Kidney (tissue), 22 donors: ENCODE measurements at places on chromosomes 6 and 20. TPM values are rescaled to one million over a fixed set of nuclear protein-coding genes. Genes with fewer than 3 reads are reported as not detected.

NRM gene
- 14.2 TPM for total RNA-seq

DNA sequence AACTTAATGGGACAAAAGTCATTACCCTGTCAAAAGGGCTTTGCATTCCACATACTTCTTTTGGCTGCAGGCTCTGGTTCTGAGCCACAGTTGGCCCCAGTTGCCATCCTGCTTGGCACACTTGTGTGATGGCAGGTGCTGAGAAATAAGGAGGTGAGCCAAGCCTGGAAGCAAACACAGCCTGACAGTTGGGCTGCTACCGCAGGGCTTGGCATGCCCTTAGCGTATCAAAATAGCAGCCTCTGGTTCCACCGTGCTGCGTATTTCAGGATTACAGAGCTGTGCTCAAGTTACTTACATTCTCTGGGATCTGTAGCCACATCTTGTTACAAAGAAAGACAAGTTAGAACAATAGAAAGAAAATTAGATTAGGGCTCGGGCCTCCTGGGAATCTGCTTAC, 11.1 kb downstream of the MTHFD1L start:
- DNase-seq, result no peak

- no peak for DNase-seq
Observed at GRCh38 chr20:34237942-34238341, 3.3 kb upstream of the ASIP start.

NKX2-4 gene
- not detected for total RNA-seq

- DNase-seq, result no peak
Observed at GRCh38 chr20:18466574-18466893, 296 bp downstream of the DZANK1 start.

GFOD1 gene
- total RNA-seq, result 14.6 TPM

SLC17A2 gene
- total RNA-seq, result 0.76 TPM

- DNase-seq, result no peak
Observed at GRCh38 chr20:19860737-19861136, 102.7 kb downstream of the RIN2 start.

DNA sequence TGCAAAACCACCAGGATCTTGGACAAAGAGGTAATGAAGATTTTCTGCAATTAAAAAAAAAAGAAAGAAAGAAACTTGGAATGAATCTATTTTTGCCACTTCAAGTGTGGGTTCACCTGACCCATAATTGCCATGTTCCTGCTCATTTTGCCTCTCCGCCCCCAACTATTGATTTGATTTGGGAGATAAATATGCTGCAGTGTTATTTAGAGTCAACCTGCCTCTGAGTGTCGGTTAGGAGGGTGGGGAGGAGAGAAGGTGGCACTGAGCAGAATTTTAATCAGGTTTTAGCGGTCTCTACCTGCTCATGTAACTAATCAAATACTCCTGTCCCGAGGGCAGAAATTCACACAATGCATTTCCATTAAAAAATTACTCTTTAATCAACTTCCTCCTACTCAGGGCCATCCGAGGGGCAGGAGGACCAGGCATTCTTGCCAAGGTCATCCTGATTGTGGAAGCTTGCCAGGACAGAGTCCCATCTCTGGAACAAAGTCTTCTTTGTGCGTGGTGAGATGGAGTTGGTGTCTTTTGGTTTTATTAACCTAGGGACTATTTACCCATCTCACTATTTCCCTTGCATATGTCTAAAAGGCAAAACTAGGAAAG, 300.1 kb downstream of the CDH26 start:
- DNase-seq, result no peak

TMEM63B gene
- 27.3 TPM for total RNA-seq

- DNase-seq, result no peak
Observed at GRCh38 chr20:54488442-54488841, 13.0 kb downstream of the DOK5 start.

TREML1 gene
- 1.0 TPM for total RNA-seq

BHLHE23 gene
- total RNA-seq, result not detected

PREX1 gene
- total RNA-seq, result 38.2 TPM

GRCh38 chr20:23143986-23144690, 58.0 kb upstream of the CD93 start:
- DNase-seq, result no peak

DNA sequence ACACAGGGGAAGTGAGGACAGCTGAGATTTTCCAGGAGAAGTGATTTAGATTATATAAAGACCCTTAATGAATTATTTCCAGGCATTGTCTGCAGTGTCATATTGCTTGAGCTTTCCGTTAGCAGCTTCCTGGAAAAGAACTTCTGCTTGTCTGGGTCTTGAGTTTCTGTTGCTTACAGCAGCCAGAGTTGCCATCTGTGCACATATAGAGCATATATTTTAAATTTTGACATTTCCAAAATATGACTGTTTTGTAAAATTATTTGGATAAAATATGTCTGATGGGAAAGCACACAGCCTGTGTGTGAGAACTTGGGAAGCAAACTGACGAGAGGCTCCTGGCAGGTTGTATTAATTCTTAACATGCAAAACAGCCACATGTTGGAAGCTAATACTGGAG, 21.0 kb upstream of the NKX2-2 start:
- DNase-seq, result no peak

ZKSCAN8 gene
- 26.4 TPM for total RNA-seq

GRCh38 chr6:2108700-2109306, 136.6 kb downstream of the GMDS start:
- peak; percentile 73 for DNase-seq

GRCh38 chr20:1328680-1329330, at the start of gene SDCBP2:
SDCBP2 (minus strand) TSS chr20:1329139; CDS start chr20:1320416, 8,723 bp downstream.
- no peak for DNase-seq

DNA sequence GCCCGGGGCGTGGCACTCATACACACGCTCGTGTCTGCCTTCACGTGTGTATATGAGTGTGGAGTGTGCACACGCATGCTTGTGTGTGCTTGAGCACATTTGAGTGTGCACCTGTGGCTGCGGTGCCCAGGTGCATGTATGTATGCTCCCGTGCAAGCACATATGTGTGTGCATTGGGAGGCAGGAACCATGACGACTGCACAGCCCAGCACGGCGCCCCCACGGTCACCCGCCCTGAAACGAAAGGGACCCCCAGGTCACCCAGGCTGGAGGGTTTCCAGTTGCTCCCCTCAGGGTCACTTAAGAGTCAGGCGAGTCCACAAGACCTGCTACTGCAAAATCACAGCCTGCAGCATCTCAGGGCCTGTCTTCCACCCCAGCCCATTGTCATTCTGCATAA, 94.7 kb downstream of the YTHDF1 start:
- DNase-seq, result no peak

DNA sequence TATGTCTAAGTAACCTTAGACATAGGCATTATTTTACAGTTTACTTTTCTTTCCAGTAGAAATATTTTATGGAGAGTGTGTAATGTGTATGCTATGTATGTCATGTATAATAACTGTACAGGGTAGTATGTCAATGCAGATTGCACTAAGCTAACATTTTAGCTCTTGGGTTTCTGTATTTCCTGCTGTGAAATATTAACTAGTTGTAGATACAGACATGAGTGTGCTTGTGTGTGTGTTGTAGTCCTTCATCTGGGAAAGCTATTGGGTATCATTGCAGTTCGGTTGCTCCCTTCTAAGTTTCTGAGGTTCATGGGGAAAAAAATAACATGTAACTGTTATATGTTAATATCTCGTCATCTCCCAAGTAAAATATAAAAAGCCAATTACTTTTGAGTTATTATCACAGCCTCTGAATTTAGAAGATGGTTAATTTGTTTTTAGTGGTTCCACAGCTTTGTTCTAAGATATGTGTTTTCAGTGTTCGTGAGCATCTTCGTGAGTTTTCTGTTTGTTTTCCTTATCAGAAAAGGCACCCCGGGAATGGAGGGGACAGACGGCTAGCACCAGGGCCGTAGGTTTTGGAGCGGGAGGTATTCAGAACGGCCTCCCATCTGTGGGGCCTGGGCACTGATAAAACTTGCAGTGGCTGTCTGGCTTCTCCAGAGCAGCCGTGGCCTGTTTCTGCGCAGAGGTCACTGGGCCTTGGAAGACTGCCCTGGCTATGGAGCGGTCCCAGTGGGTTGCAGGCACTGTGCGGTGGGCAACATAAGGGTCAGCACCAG, 215.0 kb downstream of the ARID1B start:
- DNase-seq, result no peak

OLIG3 gene
- total RNA-seq, result not detected

- DNase-seq, result no peak
Observed at GRCh38 chr20:33566781-33567603, 77.1 kb downstream of the CBFA2T2 start.

GRCh38 chr6:96704713-96705112, 132.6 kb downstream of the GPR63 start:
- no peak for DNase-seq

PSORS1C2 gene
- total RNA-seq, result not detected

GRCh38 chr20:37042986-37043972, 52.5 kb downstream of the RBL1 start:
- no peak for DNase-seq

- DNase-seq, result no peak
Observed at GRCh38 chr6:39824030-39824926, 32.1 kb downstream of the DAAM2 start.

DNA sequence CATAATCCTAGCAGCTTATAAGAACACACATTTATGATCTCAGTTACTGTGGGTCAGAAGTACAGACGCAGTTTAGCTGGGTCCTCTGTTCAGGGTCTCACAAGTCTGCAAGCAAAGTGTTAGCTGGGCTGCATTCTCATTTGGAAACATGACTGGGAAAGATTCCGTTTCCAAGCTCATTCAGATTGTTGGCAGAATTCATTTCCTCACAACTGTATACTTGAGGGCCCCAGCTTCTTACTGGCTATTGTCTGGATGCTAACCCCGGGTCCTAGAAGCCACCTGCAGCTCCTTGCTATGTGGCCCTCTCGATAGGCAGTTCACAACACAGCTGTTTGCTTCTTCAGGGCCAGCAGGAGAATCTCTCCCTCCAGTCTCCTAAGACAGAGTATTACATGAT, 13.1 kb downstream of the TCP11 start:
- no peak for DNase-seq

DNA sequence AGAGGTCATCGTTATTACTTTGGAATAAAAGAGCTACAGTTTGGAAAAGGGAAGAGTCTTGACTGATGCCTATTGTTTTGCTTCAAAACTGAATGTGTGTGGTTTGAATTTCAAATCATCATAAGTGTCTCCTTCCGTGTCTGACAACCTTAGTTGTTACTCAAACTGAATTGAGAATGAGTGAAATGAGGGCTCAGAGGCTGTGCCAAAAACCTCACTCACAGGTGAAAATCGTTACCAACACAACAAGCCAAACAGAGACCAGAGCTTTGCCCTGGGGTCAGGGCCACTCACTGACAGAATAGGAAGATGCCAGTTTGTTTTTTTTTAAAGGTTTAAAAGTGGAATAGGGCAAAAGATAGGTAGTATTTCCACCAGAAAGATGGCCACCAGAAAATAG, 15.2 kb upstream of the SIRT5 start:
- DNase-seq, result no peak

ZNF184 gene
- total RNA-seq, result 8.0 TPM

DNA sequence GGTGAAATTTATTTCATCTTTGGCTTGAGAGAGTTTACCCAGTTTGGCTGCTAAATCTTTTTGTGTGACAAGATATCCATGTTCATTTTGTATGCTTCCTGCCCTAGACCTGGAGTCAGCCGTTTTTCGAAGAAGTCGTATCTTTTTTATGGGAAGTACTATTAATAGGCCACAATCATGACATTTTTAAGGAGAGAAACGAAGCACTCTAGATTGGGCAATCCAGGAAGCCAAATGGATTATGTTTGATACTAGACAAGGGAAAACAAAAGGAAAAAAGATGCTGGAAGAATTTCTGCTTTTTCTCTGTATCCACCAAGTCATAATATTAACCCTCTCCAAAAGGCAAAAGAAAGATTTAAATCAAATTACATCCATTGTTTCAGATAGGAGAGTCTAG, 214.6 kb downstream of the HDGFL1 start:
- DNase-seq, result no peak

- no peak for DNase-seq
Observed at GRCh38 chr6:128208078-128208477, 307.2 kb upstream of the THEMIS start.

GRCh38 chr20:24109537-24109936, 121.0 kb upstream of the GGTLC1 start:
- no peak for DNase-seq

DNA sequence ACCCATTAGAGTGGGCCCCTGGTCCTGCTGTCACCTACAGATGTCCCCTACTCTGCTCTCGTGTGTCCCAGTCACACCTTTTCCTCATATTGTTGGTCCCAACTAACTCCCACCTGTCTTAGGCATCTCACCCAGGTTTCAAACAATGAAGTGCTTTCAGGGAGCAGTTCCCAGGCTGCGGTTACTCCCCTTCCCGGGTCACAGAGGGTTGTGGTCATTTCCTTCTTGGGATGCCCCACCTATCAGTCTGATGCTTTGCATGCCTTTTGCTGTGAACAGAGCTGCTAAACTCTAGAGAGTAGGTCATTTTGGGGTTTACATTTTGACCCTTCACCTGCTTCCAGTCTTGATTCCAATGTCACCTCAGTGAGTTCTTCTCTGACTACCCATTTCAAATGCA, 181.6 kb downstream of the CDC5L start:
- no peak for DNase-seq

SAMD5 gene
- 9.2 TPM for total RNA-seq

DNA sequence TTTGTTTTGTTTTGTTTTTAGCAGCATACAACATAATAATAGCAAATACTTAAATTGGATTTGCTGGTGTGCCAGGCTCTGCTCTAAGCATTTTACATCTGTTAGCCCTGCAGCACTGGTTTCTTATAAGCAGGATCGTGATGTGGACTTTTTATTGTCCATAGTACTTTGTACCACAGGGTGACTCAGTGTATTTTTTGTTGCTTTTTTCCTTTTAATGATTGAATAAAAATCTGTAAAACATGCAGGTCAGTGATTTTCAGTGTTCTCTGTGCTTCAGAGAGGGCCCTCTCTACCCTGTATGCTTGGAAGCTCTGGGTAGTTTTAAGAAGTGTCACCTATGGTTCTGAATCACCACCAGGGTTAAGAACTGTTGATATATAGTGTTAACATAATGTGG, 4.0 kb downstream of the NT5DC1 start:
- no peak for DNase-seq

DNA sequence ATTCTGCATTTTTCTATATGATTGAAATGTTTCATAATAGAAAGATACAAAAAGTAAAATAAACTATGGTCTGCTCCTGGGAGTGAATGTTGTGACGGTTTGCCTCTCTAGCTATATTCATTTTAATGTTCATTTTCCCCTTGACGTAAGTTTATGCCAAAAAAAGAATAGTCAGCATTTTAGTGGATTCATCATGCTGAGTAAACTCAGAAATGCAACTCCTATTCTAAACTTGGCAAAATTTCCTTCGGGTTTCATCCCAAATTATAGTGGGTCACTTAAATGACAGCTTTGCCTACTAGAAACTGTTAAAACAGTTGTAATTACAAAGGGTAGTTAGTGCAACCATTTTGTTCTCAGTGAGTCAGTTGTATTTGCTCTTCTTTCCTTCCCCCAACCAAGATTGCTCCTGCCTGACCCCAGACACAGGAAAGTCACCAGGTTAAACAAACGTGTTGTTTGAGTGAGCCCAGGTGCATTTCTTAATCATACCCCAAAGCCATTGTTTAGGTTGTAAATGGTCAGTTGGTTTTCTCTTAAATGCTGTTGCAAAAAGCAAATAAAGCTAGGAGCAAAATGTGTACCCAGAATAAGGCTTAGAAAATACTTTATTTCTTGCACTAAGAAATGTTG, 482.3 kb upstream of the SOX4 start:
- no peak for DNase-seq
